ENCODE measurements at places on chromosomes 16 and 17.

DNA sequence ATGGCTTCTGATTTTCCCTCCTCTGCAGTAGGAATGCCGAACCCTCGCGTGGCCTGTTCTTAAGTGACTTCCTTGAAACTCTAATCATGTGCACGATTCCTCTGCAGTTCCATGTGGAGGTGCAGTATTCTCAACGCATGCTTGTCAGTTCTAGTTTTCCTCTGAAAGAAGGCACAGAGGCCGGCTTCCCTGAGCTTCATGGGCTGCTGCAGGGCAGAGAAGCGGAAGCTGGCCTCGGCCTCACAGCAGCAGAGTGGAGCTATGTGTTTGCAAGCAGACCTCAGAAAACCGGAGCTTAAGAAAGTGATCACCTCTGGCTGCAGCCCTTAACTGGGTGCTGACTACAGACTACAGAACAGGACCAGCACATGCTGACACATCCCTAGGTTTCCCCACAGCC, 500.7 kb downstream of the GRIN2A start:
- DNase-seq, result no peak

GRCh38 chr17:79581324-79581932, 29.4 kb downstream of the RBFOX3 start:
- DNase-seq, result no peak

- no peak for DNase-seq
Measured at GRCh38 chr17:77815127-77815905, 143.2 kb upstream of the TNRC6C start.

- no peak for DNase-seq
Measured at GRCh38 chr17:51651513-51652298, 391.4 kb downstream of the UTP18 start.

DNA sequence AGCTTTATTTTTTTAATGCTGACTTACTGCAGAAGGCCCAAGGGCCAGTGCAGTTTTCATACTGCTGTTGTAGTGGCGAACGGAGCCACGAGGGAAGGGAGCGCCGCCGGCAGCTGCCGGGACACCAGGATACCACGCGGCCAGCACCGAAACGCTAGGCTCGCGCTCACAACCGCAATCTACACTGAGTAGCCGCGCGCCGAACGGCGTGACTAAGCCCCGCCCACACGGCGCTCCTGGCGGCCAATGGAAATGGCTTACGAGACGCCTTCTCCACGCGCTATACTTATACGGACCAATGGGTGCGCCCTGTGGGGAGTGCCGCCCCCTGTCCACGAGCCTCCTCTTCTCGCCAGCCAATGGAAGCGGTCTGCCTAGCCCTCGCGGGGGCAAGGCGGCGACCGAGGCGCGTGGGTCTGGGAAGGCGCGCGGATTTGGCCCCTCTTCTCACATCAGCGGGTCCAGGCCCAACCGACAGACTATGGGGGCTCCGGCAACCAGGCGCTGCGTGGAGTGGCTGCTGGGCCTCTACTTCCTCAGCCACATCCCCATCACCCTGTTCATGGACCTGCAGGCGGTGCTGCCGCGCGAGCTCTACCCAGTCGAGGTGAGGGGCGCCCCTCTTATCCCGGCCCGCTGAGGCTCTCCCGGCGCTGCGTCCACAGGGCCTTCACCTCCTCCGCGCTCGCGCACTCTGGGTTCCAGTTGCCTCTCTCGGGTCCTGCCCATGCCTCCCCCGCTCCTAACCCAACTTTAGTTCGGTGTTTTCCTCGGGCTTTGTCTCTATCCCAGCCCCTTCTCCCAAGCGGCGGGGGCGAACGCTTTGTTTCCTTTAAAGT, at the start of gene TMEM97:
Gene TMEM97, plus strand, starts transcription at position 442 of the 839 bp plus-strand sequence. Its CDS starts 40 bp downstream, at position 482.
- DNase-seq, result peak; percentile 94

- DNase-seq, result no peak
Measured at GRCh38 chr16:81615411-81615810, 163.7 kb upstream of the PLCG2 start.

DNA sequence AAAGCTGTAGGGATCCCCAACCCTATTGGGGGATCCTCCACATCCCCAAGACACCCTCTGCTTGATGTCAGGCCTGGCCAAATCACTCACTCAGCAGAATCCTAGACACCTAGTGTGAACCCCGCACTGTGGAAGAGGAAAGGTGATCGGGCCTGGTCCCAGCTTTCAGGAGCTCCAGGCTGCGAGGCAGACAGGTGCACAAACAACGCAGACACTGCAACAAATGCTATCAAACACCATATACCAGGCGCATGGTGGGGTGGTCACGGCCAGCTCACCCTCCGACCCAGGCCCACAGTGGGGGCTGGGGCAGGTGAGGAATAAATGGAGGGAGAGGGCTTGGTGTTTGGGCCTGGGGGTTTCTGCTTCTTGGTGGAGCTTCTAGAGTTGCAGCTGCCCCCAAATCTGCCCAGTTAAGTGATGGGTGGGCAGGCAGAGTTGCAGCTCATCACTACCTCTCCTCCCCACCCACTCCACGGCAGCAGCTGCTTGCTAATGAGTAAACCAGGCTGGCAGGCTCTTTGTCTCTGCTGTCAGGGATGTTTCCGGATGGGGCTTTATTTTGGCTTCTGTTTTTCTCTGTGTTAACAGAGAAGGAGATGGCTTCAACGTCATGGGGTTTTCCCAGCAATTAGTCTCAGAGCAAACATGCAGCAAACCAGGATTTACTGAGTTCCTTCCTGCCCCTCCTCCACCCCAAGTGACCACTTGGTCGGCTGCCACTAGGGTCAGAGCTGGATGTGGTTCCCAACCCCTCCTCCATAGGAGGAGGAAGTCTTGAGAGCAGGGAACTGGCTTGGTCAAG, 46.6 kb downstream of the PECAM1 start:
- no peak for DNase-seq

DNA sequence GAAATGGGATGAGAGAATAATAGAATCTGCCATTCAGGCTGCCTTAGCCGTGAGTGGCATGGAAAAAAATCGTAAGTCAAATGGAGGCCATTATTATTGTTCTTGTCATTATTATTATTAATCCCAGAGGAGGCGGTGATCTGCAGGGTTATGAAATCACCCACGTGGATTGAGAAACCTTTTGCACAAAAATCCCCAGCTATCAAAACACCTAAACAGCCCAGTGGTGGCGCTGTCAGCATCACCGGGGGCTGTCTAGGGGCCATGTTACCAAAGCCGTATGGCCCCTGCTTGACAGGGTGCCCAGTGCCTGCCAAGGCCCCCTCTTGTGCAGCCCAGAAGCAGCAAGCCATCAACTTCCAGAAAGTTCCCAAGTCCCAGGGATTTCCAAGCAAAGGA, 25.2 kb downstream of the CNGB1 start:
- DNase-seq, result no peak
